Hypothalamus (tissue), 51 donors: ENCODE measurements at places on chromosomes 11 and 22.

DNA sequence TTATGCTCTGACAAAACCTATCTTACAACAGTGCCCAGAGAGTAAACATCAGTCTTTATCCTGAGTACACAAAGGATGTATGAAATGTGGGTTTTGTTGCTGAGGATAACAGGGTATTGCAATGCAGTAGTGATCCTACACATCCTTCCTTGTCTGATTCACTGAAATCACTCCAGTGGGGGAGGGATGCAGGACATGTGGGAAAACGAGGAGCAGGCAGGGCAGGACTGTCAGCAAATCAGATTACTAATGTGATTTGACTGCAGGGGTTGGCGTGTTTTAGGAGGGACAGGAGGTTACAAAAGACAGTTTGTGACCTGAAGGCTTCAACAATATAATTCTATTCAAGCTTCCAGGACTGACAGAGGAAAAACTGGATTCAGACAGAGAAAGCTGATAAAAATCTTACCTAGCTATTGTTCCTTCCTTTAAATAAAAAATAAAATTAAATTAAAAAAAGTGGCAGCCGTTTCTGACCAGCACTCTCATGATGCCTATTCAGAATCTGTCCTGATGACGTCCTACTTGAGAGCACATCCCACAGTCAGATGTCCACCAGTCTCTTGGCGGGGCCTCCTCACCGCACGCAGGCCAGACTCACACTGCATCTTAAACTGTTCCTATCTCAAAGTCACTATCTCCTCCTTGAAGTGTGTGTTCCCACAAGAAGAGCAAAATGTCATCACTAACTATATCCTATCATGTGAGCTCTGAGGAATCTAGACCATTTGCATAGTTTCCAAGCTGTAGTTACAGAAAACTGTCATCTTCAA is 50.6 kb upstream of the MN1 start:
- no peak for DNase-seq

DNA sequence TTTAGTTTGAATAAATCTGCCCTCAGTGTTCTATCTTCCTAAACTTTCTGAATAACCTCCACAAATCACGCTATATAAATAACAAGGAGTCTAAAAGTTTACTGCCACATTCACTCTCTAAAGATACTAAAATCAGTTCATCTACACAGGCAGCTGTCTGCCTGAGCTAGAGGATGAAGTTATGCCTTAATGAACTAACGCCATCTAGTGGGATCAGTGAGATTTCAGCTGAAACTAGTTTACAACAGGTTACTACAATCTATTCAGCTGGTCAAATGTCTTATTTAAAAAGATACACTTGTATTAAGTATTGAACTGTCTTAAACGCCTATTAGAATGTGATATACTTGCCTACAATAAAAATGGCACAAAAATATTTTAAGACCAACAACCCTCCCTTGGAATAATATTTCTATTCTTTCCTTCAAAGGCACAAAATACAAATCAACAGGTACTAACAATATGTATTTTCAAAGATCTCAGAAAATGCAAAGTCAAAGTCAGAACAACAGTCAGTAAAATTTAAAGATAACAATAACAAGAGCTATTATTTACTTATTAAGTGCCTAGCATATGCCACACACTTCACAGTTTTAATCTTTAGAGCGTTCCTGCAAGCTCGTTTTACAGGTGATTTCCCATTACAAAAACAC is 84.1 kb downstream of the LARGE2 start:
- DNase-seq, result no peak

DNA sequence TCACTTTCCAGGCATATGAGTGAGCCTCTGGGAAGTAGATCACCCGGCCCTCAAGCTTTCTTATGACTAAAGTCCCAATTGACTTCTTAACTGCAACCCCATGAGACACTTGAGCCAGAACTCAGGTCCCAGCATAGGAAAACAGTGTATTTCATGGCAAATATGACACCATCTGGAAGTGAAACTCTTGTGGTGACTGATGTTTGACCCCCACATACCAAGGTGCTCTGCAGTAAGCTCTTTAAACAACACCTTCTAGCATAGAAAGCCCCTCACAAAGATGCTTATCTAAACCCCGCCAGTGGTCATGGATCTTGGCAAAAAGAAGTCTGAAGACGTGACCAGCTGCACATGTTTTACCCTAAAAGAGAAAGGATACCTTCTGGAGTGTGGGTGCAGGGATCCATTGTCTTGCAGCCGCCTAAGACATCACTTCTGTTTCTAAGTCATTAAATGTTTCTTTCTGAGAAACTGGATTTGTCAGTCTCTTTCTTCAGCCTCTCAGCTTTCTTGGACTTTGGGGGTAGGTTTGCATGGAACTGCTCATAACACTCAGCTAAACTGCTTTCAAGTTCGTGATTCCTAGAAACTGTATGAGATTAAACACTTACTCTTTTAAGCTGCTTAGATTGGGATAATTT is 7.4 kb upstream of the PELI3 start:
- no peak for DNase-seq

- no peak for DNase-seq
Measured at GRCh38 chr22:40322021-40322420, 24.3 kb upstream of the ADSL start.

GRCh38 chr11:2992997-2993325 is 832 bp upstream of the NAP1L4 start:
- no peak for DNase-seq

GRCh38 chr22:40310081-40310767 is 36.1 kb upstream of the ADSL start:
- DNase-seq, result no peak

- no peak for DNase-seq
Measured at GRCh38 chr11:125281831-125282595, 117.5 kb downstream of the PKNOX2 start.

- no peak for DNase-seq
Measured at GRCh38 chr11:66462911-66463310, 3.8 kb upstream of the PELI3 start.

DNA sequence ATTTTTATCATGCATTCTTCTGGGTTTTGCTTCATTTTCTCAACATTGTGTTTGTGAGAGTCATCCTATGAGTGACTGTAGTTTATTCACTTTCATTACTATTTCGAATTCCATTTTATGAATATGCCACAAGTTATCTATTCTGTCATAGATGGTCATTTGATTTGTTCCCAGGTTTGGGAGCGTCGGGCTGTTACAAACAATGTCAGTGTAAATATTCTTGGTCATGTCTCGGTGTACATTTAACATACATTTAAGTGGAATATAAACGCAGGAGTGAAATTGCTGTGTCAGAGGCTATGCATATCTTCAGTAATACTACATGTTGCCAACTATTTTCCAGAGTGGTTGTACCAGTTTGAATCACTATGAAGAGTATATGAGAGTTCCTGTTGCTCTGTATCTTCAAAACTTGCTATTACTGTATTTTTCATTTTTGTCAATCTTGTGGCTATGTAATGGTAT is 2.4 kb downstream of the TRIM44 start:
- no peak for DNase-seq

DNA sequence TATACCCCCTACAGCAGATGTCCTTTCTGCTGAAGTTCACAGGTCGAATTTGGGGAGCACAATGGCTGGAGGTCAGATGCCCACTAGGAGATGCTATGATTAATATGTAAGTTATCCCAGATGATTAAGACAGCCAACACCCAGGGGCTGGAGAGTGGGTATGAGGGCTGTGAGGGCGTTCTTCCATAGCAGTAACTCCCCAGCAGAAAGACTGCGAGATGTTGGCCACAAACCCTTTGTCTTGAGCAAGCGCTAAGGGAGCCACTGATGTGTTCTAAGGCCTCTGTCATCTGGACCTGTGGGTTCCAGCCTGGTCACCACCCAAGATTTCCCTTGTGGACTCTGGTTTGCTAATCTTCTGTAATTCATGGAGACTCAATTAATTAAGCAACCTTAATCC is 77.6 kb downstream of the BMAL1 start:
- no peak for DNase-seq

GRCh38 chr11:12074529-12075195 is 35.7 kb upstream of the MICAL2 start:
- DNase-seq, result no peak

- no peak for DNase-seq
Measured at GRCh38 chr22:48926136-48926535, 901.5 kb downstream of the BRD1 start.

GRCh38 chr11:27571154-27571810 is 64.7 kb upstream of the LIN7C start:
- DNase-seq, result no peak

DNA sequence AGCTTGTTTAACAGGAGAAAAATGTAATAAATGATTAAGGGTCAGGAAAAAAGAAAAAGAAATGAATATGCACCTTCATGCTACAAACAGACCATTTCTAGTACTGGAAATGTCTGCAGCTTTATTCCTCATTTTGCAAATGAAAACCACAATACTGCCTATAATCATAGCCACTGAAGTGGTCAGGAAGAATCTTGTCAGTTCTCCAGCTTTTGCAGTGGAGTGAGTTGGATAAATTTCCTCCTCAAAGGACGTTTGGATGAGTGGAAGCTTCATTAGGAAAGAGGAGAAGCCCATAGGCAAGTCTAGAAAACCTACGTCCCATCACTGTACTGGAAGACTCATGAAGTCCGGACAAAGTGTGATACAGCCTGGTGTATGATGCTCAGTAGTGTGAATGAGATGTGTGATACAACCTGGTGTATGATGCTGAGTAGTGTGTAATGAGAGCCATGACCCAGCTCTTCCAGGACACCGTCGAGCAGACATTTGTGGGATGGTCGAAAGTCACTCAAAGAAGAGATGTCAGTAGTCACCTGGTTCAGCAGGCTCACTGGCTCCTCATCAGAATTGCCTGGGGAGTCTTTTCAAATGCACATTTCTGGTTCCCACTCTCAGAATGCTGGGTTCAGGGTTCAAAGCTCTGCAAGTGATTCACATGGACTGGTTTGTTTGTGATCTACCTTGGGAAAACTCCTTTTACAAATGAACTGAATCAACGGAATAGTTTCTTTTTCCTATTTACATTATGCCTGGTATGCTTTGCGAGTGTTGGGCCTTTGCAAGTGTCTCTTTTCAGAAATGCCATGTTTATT is 101.3 kb downstream of the PDHX start:
- DNase-seq, result no peak

DNA sequence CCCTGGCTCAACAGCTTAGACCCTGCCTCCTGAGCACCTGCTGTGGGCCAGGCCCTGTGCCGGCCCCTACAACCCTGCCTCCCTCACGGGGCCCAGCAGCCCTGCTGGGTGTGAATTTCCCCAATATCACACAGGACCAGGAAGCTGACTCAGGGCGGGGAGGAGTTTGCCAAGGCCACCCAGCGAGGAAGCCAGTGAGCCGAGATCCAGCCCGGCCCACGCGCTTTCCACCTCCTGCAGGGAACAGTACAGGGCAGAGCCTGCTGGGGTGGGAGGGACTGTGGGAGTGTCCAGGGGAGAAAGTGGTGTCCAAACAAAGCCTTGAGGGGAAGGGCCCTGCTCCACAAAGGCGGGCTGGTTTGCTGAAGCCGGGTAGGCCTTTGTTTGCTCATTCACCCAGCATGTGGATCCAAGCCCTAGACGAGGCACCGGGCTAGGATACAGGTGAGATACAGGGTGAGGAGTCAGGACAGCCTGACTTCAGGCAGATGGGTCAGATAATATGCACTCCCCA is 26.8 kb downstream of the RPL3 start:
- no peak for DNase-seq

DNA sequence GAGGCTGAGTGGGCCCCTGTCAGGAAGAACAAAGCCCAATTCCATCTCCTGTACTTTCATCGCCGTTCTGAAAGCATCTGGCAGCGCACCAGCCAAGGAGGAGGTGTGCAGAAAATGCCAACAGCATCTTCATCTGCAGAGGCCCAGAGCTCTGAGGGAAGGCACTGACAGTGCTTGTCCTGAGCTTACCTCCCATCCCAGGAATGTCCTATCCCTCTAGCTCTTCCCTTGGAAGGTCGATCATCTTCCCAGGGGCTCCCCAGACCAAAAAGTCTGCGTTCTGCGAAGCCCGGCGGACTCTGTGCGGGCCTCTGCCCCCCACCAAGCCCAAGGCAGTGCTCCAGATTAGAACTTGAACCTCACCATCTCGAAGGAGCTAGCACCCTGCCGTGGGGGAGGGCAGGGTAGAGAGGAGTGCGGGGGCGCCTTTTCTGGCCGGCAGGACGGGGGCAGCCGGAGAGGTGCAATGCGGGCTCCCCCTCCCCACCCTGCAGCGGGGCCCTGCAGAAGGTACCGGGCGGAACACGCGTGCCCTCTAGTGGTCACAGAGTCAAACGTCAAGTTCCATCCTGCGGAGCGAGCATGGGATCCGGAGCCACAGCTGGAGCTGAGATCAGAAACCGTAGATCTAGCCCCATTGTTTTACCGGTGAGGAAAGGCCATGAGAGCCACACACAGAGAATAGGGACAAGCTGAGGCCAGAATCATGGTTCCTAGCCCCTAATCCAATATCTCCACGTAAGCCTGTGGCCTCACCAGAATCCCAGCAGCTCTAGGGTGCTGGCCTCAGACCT is 5.0 kb downstream of the SCN2B start:
- DNase-seq, result peak; percentile 68

DNA sequence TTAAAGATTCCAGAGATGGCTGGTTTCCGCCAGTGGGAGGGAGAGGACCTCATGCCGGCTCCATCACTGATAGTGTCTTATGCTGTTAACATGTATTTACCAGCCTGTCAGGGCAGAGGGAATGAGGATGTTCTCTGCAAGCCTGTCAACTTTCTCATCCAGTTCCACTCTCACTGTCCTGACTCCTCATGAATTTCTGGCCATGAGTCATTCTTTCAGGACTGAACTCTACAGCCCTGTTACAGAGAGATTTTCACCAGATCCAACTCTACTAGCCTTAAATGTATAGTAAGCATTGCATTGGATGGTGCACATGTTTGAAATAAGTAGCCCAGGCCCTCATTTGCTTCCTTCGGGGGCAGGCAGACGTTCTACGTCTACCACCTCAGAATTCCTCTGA is 387.7 kb downstream of the TMEM135 start:
- DNase-seq, result no peak

GRCh38 chr11:2672553-2673249 is 27.1 kb downstream of the KCNQ1OT1 start:
- no peak for DNase-seq

- no peak for DNase-seq
Measured at GRCh38 chr11:44977493-44977984, 26.9 kb upstream of the TP53I11 start.

GRCh38 chr22:49503321-49503720 is 324.4 kb downstream of the BRD1 start:
- no peak for DNase-seq

DNA sequence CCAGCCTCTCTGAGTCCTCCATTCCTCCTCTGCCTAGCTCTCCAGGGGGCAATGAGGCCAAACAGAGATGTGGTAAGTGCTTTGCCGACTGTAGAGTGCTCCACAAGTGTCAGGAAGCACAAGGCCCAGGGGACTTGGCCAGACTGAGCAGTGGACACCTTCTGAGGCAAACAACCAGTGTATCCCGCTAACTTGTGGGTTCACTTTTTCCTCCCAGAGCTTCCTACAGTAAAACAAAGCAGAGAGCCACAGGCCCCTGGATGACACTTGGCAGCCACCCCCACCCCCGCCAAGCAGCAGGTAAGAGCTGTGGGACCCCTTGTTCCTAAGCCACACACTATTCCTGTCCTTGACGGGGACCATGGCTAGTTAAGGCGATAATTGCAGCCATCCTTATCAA is 160.9 kb downstream of the CACNA1I start:
- no peak for DNase-seq

GRCh38 chr22:36325154-36326031 is 62.4 kb downstream of the MYH9 start:
- no peak for DNase-seq
